ENCODE measurements at places on chromosomes 7 and 10.

DNA sequence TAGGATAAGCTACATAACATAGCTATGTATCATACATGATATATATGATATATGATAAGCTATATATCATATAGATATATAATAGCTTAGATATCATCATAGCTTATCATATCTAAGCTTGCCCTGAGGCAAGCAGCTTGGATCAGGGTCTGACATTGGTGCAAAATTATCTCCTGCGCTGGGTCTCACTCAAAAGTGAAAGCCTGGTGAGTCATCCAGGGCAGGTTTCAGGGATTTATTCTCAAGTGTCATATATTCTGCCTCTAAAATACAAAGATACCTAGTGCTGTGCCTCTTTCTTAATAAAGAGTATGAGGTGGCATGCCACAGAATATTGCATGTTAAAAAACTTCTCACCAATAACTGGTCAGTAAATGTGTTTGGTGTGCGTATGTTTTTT, 105.9 kb downstream of the CDC14C start:
- no peak for DNase-seq

DNA sequence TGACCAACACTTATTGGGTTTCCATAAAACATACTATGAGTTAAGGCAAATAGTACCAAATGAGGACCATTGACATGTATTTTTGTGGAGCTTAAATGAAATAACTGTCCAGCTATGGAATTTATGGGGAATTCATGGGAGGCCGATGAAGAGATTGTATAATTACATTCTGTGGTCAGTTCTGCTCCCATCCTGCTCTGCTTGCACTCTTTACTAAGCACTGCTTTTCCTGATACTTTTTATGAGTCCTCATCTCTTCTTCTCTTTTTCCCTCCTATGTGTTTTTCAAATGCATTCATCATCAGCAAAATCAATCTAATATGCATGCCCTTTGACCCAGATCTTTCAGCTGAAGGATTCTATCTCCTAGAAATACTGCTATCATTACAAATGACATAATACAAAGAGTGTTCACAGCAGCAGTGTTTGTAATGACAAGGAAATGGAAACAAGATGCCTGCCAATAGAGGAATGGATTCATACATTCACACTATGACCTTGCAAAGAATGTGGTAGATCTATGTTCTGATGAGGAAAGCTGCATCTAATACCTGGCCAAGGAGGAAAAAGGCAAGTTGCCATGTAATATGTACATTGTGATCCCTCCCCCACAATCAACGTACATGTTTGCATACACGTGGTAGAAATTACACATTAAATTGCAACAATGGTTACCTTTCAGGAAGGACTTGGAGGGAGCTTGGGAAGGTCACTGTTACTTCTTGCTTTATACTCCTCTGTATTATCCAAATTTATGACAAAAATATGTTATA, 73.9 kb downstream of the PCGF5 start:
- no peak for DNase-seq

GRCh38 chr7:43141091-43141490, 28.6 kb downstream of the HECW1 start:
- peak; percentile 34 for DNase-seq

- no peak for DNase-seq
Observed at GRCh38 chr7:108283252-108283651, 153.1 kb upstream of the LAMB4 start.

DNA sequence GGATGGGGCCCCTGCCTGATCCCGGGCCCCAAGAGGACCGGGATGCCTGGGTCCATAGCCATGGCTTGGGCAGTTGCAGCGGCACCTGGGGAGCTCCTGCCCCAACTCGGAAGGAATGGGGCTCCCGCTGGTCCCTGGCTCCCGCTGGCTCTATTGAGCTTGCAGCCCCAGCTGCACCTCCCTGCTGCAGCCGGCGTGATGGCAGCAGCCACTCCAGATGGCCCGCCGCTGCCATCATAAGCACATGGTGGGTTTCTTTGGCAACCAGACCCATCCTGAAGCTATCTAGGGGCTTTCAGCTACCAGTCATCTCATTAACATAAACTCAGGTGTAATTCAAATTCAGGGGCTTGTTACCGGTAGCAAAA, 11.1 kb upstream of the DNMBP start:
- DNase-seq, result no peak

- no peak for DNase-seq
Observed at GRCh38 chr7:27048438-27048837, 47.4 kb downstream of the HOXA1 start.

- DNase-seq, result peak; percentile 13
Observed at GRCh38 chr10:129626796-129627435, 159.9 kb downstream of the MGMT start.

DNA sequence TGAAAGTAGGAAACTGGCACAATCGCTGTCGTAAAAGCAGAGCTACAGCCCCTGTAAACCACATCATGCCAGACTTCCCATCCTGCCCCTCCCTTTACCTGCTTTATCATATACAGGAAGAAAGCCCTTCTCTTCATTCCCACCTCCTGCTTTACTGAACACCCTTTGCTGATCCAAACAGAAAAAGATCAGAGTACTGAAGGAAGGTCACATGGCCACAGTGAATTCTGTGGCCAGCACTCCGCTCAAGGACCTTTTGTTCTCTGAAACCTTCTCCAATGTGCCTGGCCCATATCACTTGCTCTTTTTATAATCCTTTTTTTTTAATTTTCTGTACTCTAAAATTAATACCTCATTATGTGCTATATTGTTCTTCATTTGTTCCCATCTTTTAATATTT, 108.8 kb upstream of the LRGUK start:
- DNase-seq, result peak; percentile 32

DNA sequence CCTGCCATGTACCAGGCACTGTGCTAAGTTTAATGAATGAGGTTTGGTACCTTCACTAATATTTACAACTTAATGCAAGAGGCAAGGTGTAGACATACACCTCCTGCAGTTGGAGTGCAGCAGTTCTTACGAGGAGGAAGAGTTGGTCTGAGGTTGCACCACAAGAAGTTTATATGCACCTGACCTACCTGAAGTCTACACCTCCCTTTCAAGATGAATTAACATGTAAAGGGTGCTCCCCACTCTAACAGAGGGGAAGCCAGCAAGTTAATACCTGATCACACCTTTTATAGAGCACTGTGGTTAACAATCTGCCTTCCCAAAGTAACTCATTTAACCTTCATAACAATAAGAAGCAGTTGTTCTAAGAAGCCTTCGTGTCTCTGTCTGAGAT, 120.0 kb downstream of the LYZL1 start:
- no peak for DNase-seq

DNA sequence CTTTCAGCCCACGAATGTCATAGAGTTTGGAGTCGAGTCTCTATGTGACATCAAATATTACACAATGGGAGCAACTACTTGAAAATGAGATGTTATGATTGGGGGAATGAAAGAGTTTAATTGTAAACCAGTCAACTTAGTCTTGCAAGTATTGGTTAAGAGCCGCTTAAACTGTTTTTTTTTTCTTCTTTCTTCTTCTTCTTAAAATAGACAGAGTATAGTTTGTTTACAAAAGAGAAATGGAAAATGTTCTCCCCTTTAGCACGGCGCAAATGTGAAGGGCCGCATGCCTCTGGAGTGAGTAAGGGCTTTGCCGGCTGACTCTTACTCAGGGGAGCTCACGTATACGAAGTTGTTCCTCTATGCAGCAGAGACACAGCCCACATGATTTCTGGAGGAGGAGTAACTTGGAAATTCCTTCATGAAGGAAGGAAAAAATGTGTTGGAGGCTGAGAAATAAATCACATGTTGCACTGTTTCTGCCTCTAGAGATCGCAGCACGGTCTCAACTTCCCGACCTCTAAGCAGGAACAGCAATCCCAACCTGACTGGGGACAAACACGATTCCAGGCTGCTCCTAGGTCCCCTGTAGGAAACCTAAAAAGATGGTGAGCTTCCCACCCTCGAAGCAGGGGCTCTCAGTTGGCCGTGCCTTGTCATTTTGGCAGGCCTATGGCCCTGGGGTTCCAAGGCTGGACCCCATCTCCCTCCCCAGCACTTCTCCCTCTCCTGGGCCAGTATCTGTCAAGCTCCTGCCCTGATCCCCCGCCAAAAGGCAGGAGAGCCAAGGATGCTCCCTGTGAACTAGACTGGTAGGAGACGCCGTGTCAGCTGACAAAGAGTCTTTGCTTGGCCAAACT, 44.8 kb downstream of the MYOF start:
- peak; percentile 93 for DNase-seq

GRCh38 chr10:73228247-73228646, 18.8 kb downstream of the DNAJC9 start:
- DNase-seq, result no peak

- no peak for DNase-seq
Observed at GRCh38 chr7:80412842-80413241, 99.0 kb downstream of the GNAT3 start.

DNA sequence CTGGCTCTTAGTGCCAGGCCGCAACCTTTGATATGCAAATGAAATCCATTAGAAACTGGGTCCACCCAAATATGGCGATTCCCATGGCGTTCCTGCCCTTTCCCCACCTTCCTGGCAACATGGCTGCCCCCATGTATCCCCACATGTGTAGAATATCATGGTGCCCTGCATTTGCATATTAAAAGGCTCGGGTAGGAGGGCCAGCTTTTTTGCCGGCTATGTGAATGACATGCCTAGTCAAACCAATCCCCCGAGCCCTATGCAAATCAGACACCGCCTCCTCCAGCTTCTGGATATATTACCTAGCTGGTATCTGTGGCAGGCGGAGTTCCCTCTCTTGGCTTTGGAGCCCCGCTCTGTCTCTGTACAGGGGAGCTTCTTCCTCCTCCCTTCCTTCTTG, 18.3 kb downstream of the MMS19 start:
- DNase-seq, result no peak

DNA sequence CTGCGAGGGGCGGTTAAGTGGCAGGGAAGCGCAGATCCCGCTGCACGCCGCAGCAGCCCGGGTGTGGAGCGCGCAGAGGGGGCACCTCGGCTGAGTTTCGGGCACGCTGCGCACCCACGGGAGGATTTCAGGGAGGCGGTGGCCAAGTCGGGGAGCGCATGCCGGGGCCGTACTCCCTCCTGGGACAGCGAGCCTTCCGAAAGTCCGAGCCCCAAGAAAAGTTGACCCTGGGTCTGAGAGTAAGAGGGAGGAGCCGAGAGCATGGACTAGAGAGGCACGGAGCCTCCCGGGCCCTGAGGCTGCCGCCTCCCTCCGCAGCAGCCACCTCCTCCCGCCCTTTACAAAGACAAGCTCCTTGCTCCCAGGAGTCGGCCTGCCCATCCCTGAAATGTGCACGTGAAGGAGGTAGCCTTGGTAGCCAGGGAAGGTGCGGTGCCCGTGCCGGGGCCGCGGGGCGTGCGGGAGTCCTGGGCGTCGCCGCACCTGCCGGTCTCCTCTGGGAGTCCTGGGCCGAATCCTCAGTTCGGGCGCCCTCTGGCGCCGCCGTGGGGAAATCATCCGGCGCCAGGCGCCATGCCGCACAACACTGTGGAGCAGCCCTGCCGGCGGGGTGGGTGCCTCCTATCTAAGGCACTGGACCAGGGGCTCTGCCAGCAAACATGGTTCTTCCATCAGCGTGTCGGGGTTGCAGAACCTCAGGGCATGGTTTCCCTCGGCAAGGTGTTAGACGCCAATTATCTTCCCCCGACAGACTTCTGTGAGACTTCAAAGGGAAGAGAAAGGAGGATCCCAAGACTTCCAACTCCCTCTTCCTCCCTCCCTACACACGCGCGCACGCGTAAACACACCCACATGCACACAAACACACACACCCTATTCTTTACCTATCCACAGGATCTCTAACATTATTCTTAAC, 104.0 kb downstream of the TRIL start:
- peak; percentile 84 for DNase-seq

- DNase-seq, result no peak
Observed at GRCh38 chr10:35611750-35612149, 6.6 kb downstream of the GJD4 start.

DNA sequence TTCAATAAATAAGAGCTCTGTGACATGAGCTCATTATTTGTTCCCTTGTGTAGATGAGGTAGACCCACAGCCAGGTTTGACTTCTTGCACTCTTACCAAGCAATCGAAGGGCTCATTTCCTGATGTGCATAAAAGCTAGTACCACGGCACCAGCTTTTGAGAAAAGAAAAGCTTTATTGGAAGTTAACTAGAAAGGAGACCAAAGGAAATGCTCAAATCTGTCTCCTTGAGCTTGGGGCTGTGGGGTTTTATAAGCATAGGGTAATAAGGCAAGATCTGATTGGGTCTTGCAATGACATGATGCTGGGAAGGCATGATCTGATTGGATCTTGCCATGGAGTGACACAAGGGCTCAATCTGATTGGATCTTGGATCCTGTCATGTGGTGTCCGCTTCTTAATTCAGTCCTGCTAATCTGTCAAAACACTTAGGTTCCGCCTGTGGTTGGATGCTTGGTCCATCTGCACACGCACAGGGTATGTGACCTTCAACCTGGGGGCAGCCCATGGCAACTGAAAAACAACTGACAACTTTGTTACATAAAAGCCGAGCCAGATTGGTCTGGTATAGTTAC, 47.8 kb upstream of the FRMD4A start:
- no peak for DNase-seq

GRCh38 chr10:28378986-28379585, 76.2 kb upstream of the MPP7 start:
- no peak for DNase-seq

- no peak for DNase-seq
Observed at GRCh38 chr10:6576326-6576725, 3.8 kb downstream of the PRKCQ start.

DNA sequence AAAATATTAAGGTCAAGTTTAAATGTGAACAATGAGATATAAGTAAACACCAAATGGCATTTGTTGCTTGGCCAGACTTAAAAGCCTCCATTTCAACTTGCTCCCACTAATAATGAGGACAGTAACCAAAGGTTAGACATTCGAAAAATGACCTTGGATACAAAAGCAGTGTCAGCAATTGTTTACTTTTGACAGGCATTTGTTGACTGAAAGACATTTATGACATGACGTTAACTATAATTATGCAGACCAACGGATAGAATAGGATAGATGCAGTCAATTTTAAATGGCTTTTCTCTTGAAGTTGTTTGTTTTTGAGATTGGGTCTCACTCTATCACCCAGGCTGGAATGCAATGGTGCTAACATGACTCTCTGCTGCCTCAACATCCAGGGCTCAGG, 6.3 kb upstream of the WNT16 start:
- DNase-seq, result no peak

GRCh38 chr10:122421054-122421625, 33.3 kb upstream of the ARMS2 start:
- no peak for DNase-seq

DNA sequence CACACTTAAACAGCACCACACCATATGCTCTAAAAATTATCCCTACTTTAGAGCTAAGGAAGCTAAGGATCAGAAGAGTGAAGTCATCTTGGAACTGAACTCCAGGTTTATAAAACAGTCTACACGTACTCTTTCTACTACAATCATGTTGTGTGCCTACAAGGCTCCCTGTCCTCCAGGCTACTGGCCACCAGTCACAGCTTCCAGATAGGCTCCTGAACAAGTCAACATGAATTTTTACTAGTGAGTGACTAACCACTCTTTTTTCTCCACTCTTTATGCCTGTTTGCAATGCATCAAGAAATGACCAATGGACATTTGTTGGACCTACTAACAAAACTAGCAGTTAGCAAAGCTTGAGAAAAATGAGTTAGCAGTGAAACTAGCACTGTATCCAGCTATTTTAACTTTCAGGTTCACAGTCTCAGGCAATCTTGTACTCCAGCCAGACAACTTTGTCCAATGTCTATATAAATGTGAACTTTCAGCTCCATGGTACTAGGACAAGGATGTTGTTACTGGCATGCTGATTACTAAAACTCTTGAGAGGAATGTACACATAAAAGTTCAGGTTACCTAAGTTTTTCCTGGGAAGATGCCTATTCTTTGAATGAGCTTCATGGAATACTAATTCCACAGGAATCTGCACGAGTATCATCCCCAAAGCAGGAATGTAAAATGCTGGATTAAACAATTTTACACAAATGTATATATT, 180.0 kb downstream of the BTAF1 start:
- no peak for DNase-seq
